ENCODE measurements at places on chromosomes 1 and 21.

- no peak for DNase-seq
Measured at GRCh38 chr1:21605012-21605715, 64.0 kb downstream of the RAP1GAP start.

DNA sequence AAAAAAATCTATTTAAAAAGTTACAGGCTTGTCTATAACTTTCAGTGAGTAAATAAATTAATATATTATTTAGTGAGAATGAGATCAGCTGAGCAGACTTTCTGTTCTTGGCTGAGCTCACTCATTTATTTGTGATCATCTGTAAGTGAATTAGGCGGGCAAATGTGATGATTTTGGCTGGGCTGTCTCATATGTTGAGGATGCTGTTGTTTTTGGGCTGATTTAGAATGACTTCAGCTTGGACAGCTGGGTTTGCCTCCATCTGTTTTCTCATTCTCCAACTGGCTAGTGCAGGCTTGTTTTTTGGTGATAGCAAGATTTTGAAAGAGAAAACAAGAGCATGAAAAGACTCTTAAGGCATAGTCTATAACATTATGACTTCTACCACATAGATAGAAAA lies 475.8 kb upstream of the OLFM3 start:
- DNase-seq: peak; percentile 6

- DNase-seq: no peak
Measured at GRCh38 chr21:27192281-27192949, 225.5 kb upstream of the ADAMTS5 start.

DNA sequence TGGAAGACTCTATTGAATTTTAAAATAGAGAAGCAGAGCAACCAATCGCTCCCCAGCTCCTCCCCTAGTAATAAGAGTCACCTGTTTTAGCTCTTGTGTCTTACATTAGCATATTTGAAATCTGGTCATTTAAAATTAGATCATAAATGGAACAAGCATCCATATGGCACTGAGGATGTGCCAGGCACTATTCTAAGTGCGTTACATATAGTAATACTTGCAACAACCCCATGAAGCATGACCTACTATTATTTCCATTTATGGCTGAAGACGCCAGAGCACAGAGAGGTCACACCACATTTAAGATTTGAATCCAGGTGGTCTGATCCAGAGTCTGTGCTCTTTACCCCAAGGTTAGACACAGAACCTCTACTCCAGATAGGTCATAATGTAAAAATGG lies 82.0 kb upstream of the HIVEP3 start:
- no peak for DNase-seq

DNA sequence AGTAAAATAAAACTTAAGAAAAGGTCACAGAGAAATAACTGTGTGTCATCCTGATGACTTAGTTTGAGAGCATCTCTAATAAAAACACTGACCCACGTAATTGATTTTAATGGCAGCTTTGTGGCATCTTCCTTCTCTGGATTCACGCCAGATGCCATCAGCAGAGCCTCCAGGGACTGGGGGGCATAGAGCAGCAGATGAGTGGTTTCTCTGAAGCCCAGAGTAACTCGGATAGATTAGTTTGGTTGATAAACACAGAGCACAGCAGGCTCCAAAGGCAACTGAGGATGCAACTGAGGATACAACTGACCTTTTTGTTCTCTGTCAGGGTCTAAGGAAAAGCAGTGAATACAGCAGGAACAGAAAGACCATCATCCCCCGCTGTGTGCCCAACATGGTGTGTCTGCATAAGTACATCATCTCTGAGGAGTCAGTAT lies 180.8 kb downstream of the RPS6KC1 start:
- no peak for DNase-seq

- no peak for DNase-seq
Measured at GRCh38 chr1:61097722-61098121, 15.4 kb downstream of the NFIA start.

GRCh38 chr21:18940791-18941190 lies 537.2 kb upstream of the TMPRSS15 start:
- no peak for DNase-seq

DNA sequence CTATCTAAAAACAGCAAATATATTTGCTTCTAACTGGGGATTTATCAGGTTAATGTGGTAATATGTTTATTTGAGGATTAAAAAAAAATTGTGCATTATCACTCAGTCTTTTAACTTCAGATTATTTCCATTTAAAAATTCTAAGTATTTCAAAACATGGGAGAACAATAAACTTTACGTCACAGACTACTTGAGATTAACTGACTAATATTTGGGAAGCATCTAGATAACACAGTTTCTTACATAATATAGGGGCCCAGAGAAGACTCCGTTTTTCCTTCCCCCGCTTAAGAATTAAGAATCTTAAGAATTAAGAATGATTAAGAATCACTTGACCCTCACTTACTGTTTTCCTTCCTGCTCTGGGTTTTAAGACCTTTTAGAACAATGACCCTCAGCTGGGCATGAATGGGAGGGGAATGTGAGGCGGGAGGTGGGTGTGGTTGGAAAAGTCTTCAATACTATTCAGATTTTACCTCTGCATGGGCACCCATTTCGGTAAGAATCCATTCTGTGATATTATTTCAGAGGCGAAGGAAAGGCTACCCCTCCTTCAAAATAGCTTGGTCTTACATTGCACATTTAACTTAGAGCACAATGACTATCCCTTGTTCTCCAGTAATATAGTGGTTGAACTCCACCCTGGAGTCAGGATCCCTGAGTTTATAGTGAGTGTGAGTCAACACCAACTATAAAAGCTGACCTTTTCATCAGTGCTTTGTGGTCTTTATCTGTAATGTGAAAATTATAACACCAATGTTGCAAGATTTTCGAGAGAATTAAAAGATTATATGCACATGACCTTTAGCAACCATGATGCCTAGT lies 821.3 kb downstream of the USP25 start:
- DNase-seq: no peak

DNA sequence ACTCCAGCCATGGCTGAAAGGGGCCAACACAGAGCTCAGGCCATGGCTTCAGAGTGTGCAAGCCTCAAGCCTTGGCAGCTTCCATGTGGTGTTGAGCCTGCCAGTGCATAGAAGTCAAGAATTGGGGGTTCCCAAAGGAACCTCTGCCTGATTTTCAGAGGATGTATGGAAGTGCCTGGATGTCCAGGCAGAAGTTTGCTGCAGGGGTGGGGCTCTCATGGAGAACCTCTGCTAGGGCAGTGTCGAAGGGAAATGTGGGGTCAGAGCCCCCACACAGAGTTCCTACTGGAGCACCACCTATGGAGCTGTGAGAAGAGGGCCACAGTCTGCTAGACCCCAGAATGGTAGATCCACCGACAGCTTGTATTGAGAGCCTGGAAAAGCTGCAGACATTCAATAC lies 29.8 kb upstream of the CD55 start:
- DNase-seq: no peak

DNA sequence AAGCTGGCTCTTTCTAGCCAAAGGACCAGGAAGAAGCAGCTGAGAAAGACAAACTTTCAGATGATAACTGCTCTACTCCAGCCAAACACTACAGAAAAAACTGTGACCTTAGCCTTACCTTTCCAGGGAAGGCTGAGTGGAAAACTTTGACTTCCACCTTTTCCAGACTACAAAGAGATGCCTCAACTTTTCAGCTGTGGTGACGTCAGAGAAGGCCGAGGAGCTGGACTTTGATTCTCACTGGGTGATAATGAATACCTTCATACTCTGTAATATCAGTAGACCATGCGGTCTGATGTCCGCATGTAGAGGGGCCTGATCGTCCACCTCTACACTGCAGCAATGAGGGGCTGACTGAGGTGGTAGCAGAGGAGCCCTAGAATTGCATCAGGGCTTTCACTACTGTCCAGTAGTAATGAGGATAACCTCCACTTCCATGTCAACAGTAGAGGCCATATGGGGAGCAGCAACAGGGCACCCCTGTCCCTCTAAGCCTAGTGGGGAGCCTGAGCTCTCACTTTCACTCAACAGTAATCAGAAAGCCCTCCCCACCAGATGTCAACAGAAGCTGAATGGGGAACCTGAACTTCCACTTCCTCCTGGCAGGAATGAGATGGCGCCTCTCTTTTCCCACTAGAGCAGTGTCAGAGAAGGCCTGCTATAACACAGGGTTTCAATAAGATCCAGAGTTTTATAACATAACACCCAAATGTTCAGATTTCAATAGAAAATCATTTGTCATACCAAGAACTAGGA lies 28.4 kb upstream of the PADI1 start:
- DNase-seq: no peak

DNA sequence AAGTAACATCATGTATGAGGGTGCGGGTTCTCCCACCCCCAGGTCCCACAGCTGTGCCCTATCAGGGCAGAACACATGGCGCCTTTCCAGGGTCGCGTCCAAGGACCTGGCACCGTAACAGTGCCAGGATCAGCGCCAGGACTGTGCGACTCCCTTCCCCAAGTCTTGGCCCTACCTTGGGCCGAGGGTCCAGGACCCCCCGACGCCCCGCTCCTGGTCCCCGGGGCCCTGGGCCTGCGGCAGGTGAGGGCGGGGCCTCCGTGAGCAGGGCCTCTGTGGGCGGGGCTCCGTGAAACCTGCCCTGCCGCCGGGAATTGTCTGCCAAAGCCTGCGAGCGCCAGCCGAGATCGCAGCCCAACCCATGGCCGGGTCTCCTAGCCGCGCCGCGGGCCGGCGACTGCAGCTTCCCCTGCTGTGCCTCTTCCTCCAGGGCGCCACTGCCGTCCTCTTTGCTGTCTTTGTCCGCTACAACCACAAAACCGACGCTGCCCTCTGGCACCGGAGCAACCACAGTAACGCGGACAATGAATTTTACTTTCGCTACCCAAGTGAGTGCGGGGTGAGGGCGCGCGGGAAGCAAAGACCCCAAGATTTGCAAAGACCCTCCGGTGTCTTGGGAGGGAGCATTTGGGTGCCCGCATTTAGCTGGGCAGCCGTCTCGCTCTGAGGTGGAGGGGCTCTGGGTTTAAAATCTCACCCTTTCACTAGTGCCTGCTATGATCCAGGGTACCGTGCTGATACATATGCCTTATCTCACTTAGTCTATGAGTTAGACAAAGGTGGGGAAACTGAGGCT lies at the start of gene RHBG:
Gene RHBG (plus strand): TSS at position 323 of the 796 bp plus-strand sequence. CDS start 39 bp downstream, at position 362.
- no peak for DNase-seq

- DNase-seq: no peak
Measured at GRCh38 chr21:46062471-46063211, 35.3 kb upstream of the COL6A2 start.
